ENCODE measurements at places on chromosomes 7 and 10.
A peak's percentile ranks its signal among the peaks of the same experiment; 100 is the strongest.

GRCh38 chr10:128686630-128687278 lies 560.5 kb upstream of the MKI67 start:
- no peak for DNase-seq

- peak; percentile 6 for DNase-seq
Observed at GRCh38 chr10:118481871-118482270, 113.6 kb downstream of the PRLHR start.

GRCh38 chr7:2038931-2039728 lies 193.6 kb downstream of the MAD1L1 start:
- DNase-seq: no peak

DNA sequence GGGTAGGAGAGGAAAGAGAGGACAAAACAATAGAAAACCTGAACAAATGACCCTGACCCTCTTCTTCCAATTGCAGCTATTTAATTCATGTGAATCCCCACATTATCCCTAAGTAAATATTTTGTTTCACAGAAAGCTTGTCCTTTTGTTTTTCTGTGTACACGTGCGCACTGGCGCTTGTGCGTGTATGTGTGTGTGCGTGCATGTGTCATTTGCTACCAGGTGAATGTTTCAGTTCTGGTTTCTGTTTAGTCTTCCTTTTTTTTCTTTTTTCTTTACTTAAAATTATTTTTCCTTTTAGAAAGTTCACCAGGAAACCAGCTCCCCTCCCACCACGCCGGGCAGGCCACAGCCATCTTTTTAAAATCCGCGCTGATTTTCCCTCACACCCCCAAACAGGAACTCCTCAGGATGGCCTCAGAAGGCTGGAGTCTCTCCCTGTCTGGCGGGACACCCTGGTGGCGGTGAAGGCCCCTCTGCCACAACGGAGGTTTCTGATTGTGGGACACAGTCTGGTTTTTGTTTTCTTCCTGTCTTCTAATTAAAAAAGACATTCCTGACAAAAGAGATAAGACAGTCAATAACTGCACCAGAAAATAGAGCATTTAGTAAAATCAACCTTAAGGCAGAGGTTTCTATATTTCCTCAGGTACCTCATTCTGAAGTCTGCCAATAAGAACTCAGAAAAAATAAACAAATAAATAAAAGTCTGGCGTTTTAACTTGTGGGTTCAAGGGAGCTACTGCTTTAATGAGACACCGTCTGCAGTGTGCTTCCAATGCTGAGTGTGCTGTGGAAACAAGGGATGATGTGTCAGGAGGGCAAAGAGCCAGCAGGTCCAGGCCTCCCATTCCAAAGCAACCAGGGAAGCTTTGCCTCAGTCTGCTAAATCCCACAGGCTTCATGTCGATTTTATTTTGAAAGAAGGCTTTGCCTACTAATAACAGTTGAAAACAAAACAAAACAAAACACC lies 17.4 kb downstream of the IRF5 start:
- no peak for DNase-seq

- DNase-seq: no peak
Observed at GRCh38 chr10:5625992-5626777, 40.2 kb downstream of the ASB13 start.

DNA sequence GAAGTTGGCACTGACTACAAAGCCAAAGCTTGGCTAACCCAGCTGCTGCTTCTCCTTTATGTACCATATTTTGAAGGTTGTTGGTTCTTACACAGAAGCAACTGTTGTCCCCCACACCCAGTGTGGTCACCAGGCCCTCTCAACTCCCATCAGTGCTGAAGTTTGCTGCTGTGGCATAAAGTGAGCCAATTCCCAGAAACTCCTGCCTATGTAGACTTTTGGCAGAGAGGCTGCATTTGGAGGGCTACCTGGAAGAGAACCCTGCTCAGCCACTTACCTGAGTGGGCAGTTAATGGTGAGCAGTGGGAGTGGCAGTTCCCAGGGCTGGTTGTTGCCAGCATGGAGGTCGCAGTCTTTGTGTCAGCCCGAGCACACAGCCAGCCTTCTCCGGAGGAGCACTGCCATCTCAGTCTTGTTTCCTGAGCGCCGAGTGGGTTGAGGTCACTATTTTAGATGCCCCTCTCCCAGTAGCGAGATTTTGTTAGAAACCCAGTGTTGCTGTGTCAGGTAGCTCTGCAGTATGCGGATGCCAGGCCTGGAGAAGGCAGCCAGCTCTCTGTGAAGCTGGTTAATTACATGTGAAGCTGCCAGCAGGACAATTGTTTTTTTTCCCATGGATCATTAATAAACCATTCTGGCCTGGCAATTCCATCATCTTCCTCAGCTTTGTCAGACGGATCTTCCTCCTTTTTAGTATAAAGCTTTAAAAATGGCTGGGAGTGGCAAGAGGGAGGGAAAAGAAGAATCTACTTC lies 24.5 kb downstream of the LRRC4 start:
- DNase-seq: no peak

DNA sequence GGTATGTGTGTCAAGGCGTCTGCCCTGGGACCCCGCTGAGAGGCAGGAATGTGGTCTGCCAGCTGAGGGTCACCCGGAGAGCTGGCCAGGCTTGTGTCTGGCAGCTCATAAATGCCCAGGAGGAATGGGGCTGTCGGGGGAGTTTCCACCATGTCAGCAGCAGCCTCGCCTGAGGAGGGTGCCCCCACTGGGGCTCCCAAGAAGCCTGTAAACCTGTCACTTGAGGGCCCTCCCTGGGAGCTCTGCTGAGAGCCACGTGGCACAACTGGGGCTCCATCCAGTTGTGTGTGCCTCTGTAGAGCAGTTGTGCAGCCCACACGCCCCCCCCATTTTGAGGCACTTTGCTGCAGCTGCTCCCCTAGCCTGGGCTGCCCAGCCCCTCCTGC lies 70.6 kb downstream of the NEURL1 start:
- DNase-seq: no peak

DNA sequence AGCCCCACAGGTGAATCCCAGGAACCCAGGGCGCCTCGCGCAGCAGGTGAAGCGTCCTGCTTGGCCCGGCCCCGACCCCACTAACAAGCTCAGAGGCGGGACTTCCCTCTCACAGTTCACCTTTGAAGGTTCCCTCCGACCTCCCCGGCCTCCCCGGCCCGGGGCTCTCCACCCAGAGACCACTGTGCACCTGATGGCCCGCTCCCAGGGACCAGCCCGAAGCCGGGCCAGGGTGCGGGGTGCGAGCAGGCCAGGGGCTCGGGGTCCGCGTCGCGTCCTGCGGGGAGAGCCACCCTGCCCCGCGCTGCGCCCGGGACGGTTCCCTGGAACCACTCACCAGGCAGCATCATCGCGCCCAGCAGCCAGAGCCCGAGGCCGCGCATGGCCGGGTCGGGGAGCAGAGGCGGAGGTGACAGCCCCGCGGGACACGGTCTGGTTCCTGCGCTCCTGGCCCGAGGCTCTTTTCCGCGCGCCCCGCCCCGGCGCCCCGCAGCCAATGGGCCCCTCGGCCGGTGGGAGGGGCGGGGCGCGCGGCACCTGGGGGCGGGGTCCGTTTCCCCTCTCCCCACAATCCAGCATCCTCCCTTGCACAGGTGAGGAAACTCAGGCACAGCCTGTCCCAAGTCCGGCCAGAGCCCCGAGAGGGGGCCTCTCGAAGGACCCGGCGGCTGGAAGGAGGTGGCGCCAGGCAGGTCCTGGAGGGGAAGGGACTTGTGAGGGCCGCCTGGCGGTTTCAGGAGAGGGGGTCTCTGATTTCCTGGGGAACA lies at the start of gene ADAM8:
Gene ADAM8, minus strand, starts transcription at position 434 of the 767 bp plus-strand sequence. Its CDS starts 51 bp downstream, at position 383.
- DNase-seq: peak; percentile 59

- DNase-seq: no peak
Observed at GRCh38 chr7:32070406-32071360, at the start of gene PDE1C. TSS of gene PDE1C (minus strand) at chr7:32070407.

DNA sequence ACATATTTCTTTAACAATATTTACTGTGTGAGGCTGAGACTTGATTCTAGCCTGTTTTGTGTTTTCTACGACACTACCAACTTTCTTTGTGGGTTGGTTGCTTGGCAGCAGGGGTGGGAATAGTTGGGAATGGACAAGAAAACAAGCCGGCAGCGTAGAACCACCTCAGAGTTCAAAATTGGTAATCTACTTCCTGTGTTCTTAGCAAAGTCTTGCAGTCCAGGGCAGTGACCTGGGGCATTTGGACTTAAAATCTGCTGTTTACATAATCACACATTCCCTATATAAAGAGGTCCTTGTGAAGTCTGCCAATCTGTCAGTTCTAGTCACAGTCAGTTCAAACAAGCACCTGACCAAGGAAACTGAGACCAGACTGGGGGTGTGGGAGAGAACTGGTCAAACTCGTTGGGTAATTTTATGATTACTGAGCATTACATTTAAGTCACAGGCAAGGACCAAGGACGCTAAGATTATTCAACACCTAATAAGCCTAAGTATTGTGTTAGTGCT lies 167.9 kb downstream of the CPEB3 start:
- DNase-seq: no peak

Data from suppressor macrophage (primary cell).